ENCODE measurements at places on chromosomes 16 and 17. TPM values are rescaled to one million over a fixed set of nuclear protein-coding genes. Genes with fewer than 3 reads are reported as not detected.

Gene TMC8
- total RNA-seq: 7.6 TPM

Gene ASGR2
- 0.66 TPM for total RNA-seq

Gene PMP22
- 353 TPM for total RNA-seq

Gene FZD2
- 0.75 TPM for total RNA-seq

Gene KRTAP4-6
- total RNA-seq: not detected

Gene RAMP2
- total RNA-seq: 66.9 TPM

Gene TOP2A
- total RNA-seq: 8.5 TPM

Gene MT1H
- total RNA-seq: not detected

Gene PRR11
- 1.3 TPM for total RNA-seq

Gene ASPHD1
- 3.7 TPM for total RNA-seq

Gene ITGB4
- 14.3 TPM for total RNA-seq

Gene NEUROD2
- total RNA-seq: not detected

Gene CTRL
- not detected for total RNA-seq

Gene PRAC2
- total RNA-seq: not detected

Gene TBX2
- 2.5 TPM for total RNA-seq

Gene KRTAP9-8
- not detected for total RNA-seq

Gene TBC1D3K
- total RNA-seq: not detected

Gene C17orf58
- 7.7 TPM for total RNA-seq

Gene FAM234A
- total RNA-seq: 49.5 TPM

Gene KIF19
- 0.49 TPM for total RNA-seq

Gene DNAJA2
- total RNA-seq: 58.8 TPM

Gene FSCN2
- 1.0 TPM for total RNA-seq

Gene ACAP1
- 3.6 TPM for total RNA-seq

Gene MYL11
- not detected for total RNA-seq

Gene IQCK
- total RNA-seq: 37.0 TPM

All from subcutaneous adipose tissue (tissue), 4 donors.